ENCODE measurements at places on chromosomes 5 and 9.

- no peak for DNase-seq
Observed at GRCh38 chr5:42940853-42941252, 99.3 kb downstream of the ANXA2R start.

DNA sequence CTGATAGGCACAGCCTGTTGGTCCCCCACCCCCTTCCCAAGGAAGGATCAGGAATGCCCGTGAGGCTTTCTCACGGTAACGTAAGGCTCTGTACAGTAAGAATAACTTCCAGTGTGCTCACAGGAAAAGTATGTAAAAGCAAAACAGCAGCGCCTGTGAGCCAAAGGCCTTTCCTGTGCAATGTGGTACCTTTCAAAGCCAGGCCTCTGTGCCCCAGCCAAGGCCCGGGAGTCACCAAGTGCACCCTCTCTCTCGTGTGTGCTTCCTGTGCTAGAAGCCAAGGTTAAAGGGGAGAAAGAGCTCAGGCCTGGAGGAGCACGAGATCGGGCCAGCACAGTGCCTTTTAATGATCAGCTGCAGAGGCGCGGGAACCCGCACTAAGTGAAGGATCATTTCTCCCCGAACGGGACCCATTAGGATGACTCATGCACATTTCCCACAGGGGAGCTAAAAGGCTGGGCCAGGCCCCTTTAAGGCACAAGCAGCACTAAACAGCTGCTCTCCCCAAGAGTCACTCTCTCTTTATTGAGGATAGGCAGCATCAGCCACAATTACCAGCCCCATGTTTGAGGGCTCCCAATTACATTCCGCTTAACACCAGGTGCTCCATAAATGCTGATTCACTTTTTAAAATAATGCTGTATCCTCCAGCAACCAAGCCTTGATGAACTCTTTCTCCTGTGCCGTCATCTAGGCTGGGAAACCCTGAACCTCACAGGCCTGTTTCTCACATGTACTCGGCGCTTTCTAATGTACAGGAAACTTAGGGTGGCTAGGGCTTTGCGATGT lies 42.8 kb downstream of the SHB start:
- DNase-seq = peak; percentile 87

- no peak for DNase-seq
Observed at GRCh38 chr5:68283766-68284165, 68.2 kb downstream of the PIK3R1 start.

GRCh38 chr9:132249123-132249522 lies 87.3 kb downstream of the NTNG2 start:
- no peak for DNase-seq

DNA sequence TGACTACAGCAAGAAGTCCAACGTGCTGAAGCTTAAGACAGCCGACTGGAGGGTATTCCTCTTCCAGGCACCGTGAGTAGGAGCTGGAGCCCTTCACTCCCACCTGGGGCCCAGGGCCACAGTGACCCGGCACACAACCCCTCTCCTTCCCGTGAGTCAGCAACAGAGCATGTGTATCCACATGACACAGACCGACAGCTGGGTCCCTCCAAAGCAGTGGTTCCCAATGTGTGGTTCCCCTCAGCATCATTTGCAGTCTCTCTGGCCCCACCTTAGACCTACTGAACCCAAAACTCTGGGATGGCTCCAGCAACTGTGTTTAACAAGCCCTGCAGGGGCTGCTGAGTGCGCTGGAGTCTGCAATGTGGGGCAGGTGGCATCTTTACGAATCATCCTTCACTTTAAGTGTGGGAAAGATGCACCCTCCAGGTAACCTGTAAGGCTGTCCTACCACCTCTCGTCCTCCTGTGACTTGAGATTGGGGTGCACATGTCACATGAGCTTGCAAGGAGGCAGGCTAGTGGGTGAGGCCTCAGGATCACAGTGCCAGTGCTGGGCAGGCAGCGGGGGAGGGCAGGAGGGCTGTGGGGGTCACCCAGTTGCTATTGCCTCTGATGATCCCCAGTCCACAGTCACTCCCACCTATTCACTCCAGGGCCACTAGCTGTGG lies 42.2 kb downstream of the PSD2 start:
- DNase-seq = no peak

DNA sequence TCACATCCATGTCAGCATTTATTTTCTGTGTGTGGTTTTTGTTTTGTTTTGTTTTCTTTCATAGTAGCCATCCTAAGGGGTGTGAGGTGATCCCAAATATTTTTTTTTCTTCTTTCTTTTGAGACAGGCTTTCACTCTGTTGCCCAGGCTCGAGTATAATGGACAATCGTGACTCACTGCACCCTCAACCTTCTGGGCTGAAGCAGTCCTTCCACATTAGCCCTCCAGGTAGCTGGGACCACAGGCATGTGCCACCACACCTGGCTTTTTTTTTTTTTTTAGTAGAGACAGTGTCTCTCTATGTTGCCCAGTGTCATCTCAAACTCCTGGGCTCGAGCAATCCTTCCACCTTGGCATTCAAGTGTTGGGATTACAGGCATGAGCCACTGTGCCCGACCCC lies 59.1 kb downstream of the CDC42SE2 start:
- DNase-seq = no peak

DNA sequence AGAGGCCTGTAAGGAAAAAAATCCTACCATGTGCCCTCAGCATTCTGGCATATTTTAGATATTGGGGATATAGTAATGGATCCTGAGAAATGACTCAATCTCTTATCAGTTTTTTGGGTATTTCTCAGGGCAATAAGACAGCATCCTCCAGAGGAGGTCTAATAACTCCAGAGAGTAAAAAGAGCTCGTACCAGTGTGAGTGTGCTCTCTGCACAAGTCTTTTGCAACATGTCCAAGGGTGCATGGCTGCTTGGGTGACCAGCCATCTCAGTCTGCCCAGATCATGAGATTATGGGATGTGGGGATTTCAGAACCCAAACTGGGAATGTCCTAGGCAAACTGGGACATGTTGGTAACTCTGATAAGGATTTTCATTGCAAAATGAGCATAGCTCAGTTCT lies 15.3 kb downstream of the ASPN start:
- DNase-seq = no peak

- no peak for DNase-seq
Observed at GRCh38 chr5:32785611-32786254, 74.6 kb downstream of the NPR3 start.

- DNase-seq = peak; percentile 67
Observed at GRCh38 chr5:16540421-16540820, 74.8 kb upstream of the ZNF622 start.

GRCh38 chr9:68552700-68553476 lies 12.2 kb upstream of the TMEM252 start:
- peak; percentile 54 for DNase-seq

DNA sequence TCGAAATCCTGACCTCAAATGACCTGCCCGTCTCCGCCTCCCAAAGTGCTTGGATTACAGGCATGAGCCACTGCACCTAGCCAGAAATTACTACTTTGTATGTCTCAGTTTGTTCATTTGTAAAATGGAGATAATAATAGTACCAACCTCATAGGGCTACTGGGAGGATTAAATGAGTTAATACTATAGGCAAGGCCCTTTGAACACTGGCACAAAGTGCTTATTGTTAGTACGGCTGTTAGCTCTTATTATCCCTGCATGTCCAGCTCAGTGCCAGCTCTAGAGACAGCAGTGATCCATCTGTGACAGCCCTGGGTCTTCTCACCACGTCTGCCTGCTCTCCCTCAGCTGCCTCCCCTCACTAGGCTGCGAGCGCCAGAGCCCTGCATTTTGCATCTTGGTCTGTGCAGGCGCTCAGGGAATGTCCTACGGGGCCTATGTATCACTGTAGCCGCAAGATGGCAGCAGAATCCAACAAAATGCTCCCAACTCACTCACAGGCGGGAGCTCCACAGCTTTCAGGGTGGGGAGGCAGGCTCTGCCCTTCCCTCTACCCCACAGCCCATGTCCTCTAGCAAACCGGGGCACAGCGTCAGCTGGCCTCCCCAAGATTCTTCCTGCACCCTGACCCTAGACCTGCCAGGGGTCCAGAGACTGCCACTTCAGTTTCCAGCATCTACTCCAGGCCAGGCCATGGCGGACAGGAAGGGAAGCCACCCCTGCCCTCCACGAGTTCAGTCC lies 17.7 kb upstream of the AKNA start:
- no peak for DNase-seq

DNA sequence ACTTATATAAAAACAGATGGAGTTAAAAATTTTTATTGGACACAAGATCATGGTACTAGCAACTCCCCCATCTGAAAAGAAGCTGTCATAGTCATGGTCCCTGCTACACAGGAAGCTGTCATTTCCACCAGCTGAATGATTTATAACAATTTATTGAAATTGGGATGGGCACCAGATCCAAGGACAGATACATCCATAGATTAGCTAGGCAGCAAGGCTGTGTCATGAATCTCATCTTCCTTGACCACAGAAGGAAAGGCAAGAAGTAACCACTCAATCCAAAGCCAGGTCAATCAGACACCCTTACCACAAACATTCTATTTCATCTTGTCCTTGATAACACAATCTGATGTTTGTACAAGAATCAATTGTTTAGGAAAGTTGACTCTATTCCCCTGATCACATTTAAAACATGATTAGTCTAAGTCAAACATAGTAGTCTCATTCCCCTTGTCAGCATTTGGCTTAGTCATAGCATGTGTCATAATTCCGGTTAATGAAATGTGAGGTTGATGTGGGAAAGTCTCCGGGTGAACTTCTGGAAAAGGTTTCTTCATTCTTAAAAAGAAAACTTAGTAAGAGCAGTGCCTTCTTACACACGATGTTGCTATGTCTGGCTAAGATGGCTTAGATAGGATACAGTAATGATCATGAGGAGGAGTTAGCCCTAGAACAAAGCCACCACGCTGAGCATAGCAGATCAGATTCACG lies 462.6 kb upstream of the PAPPA start:
- peak; percentile 98 for DNase-seq

DNA sequence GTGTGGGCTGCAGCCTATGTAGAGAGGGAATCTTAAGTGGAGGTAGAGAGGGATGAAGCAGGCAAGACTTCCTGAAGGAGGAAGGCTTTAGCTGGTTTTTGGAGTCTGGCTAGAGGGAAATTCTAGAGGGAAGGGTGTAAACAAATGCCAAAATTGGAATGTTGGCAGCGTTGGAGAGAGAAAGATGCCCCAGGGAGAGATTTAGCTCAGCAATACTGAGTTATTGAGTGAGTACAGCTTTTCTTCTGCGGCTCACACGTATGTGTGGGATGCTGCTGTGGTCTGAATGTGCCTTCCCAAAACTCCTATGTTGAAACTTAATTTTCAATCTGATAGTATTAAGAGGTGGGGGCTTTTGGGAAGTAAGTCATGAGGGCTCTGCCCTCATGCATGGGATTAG lies 24.5 kb upstream of the GLRA1 start:
- DNase-seq = no peak

DNA sequence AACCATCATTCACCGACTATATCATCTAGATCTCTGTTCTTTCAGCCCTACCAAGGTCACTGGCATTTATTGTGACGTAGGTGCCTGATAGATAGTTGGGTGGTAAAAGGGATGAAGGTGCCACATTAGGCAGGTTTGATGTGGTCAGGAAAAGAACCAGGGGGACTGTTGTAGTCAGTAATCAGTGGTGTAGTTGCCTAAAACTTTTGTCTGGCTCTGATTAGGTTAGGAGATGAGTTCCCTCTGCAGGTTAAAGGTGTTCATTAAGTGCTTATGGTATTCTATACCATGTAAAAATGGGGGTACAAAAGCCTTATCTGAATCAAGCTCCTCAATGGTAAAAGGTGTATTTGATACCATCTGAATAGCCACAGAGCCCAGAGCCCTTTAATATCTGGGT lies 55.6 kb downstream of the KCNN2 start:
- no peak for DNase-seq

DNA sequence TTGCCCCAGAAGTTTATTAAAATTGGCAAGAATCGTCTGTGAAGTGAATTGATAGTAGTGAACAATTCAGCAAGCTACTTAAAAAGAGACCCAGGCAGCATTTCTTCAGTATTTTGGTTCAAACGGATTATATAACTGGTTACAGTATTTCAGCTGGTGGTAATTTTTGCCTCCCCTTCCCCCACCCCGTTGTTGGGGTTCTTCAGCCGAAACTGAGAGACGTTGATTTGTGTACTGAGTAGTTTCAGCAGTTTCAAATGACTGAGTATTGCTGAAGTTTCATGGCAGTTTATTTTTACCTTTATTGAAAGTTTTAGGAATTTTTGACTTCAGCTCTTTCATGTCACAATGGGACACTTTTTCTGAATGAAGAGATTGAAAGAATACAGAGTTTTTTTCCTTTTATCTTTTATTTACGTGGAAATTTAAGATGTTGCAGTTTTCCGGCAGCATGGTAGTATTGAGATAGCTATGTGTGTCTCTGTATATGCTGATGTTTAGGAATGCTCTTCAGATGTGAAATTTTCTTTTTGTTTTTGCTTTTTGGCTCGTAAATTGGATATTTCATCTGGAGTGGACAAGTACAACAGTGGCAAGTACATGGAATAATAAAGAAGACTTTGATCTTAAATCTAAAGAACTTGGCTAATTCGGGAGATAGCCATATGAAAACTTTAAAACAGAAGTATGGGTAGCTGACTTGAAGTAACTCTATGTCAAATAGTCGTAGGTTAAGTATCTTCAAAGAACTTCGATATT lies 1.9 kb downstream of the GPBP1 start:
- DNase-seq = no peak

DNA sequence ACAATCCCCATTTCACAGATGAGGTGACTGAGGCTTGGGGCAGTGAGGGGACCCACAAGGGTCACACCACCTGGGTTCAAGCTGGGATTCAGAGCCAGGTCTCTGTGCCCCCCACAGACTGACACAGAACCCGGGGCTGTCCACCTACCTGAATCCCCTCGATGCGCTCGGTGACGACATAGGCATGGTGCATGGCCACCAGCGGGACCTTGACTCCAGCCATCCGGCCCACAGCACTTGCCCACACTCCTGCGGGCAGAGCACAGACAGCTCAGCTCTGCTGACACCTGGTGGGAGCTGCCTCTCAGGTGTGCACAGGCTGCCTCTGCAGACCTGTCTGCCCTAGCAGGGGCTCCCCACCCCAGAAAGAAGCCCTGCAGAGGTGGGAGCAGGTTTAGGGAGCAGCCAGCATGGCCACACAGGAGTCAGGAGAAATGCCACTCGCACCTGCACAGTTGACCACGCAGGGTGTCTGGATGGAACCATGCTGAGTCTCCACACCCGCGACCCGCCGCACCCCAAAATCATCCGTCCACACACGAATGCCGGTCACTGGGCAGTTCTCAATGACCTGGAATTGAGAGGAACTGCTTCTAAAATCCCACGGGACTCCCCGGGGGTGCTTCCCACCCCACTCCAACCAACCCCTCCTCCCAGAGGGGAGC lies 8.4 kb downstream of the SARDH start:
- DNase-seq = no peak

DNA sequence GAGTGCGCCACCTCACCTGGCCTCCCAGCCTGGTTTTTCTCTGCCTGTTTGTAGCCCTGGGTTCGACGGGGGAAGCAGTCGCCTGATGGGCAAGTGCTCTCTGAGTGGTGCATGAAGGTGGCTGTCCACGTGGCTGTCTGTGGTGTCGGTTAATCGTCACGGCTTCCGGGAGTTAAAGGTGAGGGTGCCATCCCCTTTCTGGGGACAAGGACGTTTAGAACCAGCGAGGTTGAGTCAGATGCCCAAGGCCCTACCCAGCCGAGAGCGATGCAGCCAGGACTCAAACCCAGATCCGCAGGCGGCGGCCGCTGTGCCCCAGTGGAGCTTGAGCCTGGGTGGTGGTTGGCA lies 47.7 kb downstream of the RXRA start:
- no peak for DNase-seq

GRCh38 chr5:136155761-136156160 lies 23.1 kb downstream of the SMAD5 start:
- DNase-seq = no peak

- DNase-seq = no peak
Observed at GRCh38 chr9:99319048-99319447, 97.0 kb downstream of the SEC61B start.
